ENCODE measurements at places on chromosomes 3 and 15. TPM values are rescaled to one million over a fixed set of nuclear protein-coding genes. Genes with fewer than 3 reads are reported as not detected.

The RTP4 gene
- not detected for polyA plus RNA-seq

The C15orf61 gene
- polyA plus RNA-seq = 43.0 TPM

The EPHB3 gene
- 0.05 TPM for polyA plus RNA-seq

The PLA2G4E gene
- 0.07 TPM for polyA plus RNA-seq

The OR5K2 gene
- not detected for polyA plus RNA-seq

The GOLGA6L25 gene
- polyA plus RNA-seq = not detected

Data from Purkinje cell (primary cell).